ENCODE measurements at places on chromosomes 7 and 10.

DNA sequence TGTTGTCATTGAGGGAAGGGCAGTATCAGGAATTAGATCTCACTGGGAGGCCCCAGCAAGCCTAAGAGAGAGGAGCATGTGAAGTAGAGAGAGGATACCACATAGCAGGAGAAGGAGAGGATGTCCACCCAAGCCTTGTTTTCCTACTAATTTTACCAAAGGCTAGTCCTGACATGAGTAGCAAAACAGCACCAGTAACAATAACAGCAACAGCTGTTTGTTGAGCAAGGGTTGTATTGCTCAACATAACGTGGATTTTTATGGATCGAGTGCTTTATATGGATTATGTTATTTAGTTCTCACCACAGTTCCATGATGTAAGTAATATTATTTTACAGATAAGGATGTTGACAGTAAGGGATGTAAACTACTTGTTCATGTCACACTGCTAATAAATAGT lies 135.2 kb upstream of the DLX6 start:
- DNase-seq: no peak

GRCh38 chr10:126519992-126520391 lies 131.7 kb upstream of the ADAM12 start:
- no peak for DNase-seq

GRCh38 chr7:664997-665735 lies 61.3 kb upstream of the DNAAF5 start:
- DNase-seq: no peak

DNA sequence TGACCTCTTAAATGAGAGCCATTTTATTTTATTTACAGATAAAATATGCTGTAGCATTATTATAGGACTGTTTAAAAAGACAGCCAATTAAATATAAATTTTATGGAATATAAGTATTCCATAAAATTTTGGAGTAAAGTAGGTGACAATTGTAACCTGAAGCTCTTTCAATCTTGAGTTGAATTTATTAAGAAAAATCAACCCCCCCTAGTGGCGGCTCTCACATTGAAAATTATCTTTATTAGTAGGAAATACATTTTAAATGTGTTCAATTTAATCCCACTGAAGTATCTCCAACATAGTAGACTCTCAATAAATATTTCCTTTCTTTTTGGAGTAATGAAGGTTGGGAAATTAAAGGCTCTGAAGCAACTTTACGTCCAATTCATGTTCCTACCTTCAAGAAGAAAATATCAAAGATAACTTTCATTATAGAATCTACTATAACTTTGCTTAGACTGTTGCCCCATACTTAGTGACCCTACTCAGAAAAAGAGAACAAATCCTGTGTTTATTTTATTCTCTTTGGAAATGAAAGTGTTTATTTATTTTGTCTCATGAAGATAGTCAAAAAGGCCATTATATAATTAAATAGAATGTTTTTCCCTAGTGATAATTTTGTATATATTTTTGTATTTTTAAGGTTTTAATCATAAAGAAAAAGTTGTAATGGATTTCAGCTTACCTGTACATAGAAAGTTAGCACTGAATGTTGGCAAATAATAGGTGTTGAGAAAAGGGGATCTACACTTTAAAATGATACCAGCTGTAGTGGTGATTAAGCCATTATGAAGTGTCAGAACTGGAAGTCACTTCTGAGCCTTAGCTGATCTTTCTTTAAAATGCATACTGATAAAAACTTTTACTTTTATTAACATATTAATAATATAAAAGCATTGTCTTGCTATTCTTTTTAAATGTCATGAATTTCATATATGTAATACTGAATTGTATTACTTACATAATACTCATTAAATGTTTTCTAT lies 3.3 kb downstream of the AHR start:
- peak; percentile 43 for DNase-seq

- no peak for DNase-seq
Measured at GRCh38 chr10:86773498-86773897, 17.1 kb downstream of the BMPR1A start.

- no peak for DNase-seq
Measured at GRCh38 chr10:73836427-73836980, 25.1 kb upstream of the NDST2 start.

DNA sequence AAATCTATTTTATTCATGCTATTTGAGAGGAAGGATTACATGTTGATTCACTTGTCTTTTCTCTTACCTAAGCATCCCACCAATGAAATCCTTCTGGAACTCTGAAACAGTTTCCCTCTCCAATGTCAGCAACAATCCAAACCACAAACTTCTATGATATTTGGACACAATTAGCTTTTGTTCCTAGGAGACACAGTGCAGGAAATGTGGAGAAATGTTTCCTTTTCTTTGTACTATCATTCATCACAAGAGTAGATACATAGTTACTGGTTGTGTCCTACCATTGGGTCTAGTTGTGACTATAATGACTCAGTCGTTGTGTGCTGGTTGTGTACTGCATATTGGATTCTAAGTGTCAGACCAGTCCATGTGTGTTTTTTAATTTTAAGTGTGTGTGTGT lies 156.8 kb upstream of the MAGI2 start:
- no peak for DNase-seq

DNA sequence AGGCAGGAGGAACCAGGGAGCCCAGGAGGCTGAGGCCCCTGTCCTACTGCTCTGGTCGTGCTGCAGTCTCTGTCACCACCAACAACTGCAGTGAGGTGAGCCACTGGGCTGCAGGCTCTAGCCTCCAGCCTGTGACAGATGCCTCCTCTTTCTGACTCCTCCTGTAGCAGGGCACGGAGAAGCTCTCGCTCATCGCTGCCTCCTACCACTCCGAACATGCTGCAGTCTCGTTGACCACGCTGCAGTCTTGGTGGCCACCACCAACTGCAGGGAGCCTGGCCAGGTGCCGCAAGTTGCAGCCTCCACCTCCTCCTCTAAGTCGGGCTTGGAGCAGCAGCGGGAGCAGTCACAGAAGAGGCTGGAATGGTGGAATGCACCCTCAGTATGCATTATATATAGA lies 22.1 kb upstream of the VOPP1 start:
- no peak for DNase-seq

GRCh38 chr10:100362570-100363496 lies 15.8 kb downstream of the SCD start:
- DNase-seq: no peak

GRCh38 chr7:148884049-148884298 lies at the start of gene EZH2:
Gene EZH2 (minus strand): TSS chr7:148884291. CDS start chr7:148847298, 36,993 bp downstream.
- no peak for DNase-seq

- no peak for DNase-seq
Measured at GRCh38 chr7:158482480-158482879, 105.1 kb downstream of the PTPRN2 start.

Measured in MM.1S (cell line).